ENCODE measurements at places on chromosomes 12 and 14.

- H3K36me3 ChIP-seq, result no peaks in the 10 kb centered on the region
- H3K27me3 ChIP-seq, result no peaks in the 10 kb centered on the region
- no peak overlapping the region for H3K4me3 ChIP-seq
- H3K4me1 ChIP-seq, result no peaks in the 10 kb centered on the region
- no peak for DNase-seq
These were observed 74.6 kb downstream of the MED13L start for GRCh38 chr12:116202940-116203339.

DNA sequence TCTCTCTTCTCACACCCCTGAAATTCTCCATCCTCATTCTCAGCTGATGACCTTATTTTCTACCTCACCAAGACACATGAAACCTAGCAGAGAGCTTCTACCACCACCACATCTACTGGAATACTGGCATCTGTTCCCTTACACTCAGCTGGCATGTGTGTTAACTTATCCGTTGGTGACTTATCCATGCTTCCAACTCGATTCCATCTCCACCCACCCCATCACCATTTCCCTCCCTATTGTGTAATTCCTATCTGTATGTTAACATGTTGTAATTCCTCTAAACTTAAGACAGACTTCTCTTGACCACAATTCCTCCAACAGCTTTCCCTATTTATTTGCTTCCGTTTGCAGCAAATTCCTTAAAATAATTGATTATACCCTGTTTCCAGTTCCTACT lies 15.4 kb downstream of the C1S start:
- no peaks in the 10 kb centered on the region for H3K27me3 ChIP-seq
- H3K4me3 ChIP-seq, result no peak overlapping the region
- DNase-seq, result no peak
- no peaks in the 10 kb centered on the region for H3K36me3 ChIP-seq
- H3K27ac ChIP-seq, result no peak overlapping the region

GRCh38 chr12:67645126-67645525 lies 3.4 kb upstream of the DYRK2 start:
- no peaks in the 10 kb centered on the region for H3K4me1 ChIP-seq
- H3K4me3 ChIP-seq, result no peak overlapping the region
- no peaks in the 10 kb centered on the region for H3K27me3 ChIP-seq
- H3K36me3 ChIP-seq, result no peaks in the 10 kb centered on the region
- no peak overlapping the region for H3K27ac ChIP-seq

DNA sequence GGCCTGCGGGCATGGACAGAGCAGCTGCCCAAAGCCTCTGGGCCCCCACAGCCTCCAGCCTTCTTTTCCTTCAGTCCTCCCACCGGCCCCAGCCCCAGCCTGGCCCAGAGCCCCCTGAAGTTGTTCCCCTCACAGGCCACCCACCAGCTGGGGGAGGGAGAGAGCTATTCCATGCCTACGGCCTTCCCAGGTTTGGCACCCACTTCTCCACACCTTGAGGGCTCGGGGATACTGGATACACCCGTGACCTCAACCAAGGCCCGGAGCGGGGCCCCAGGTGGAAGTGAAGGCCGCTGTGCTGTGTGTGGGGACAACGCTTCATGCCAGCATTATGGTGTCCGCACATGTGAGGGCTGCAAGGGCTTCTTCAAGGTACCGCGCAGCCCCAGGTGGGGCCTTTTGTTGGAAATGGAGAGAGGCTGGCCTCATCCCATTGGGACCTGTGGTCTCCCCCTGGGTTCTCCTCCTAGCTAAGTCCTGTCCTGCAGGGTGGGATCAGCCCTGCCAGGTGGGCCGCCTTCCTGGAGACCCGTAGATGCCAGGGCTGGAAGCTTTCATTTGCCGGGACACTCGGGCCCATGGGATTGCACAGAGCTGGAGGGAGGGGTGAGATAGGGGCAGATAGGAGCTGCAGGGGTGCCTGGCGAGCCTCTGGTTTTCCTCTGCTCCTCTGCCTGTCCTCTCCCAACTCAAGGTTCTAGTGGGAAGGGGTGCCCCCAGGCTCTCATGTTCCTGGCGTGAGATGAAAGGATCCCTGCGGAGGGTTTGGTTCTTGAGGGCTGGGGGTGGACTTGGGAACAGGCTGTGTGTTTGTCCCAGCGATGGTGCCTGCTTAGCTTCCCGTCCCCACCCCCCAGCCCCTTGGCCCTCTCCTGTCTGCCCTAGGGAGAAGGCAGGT lies 3.8 kb downstream of the NR4A1 start:
- peaks cover 47% of the 10 kb centered on the region for H3K36me3 ChIP-seq
- H3K27me3 ChIP-seq, result no peaks in the 10 kb centered on the region
- no peak overlapping the region for H3K27ac ChIP-seq
- H3K4me1 ChIP-seq, result peaks cover 4% of the 10 kb centered on the region
- no peak overlapping the region for H3K4me3 ChIP-seq

DNA sequence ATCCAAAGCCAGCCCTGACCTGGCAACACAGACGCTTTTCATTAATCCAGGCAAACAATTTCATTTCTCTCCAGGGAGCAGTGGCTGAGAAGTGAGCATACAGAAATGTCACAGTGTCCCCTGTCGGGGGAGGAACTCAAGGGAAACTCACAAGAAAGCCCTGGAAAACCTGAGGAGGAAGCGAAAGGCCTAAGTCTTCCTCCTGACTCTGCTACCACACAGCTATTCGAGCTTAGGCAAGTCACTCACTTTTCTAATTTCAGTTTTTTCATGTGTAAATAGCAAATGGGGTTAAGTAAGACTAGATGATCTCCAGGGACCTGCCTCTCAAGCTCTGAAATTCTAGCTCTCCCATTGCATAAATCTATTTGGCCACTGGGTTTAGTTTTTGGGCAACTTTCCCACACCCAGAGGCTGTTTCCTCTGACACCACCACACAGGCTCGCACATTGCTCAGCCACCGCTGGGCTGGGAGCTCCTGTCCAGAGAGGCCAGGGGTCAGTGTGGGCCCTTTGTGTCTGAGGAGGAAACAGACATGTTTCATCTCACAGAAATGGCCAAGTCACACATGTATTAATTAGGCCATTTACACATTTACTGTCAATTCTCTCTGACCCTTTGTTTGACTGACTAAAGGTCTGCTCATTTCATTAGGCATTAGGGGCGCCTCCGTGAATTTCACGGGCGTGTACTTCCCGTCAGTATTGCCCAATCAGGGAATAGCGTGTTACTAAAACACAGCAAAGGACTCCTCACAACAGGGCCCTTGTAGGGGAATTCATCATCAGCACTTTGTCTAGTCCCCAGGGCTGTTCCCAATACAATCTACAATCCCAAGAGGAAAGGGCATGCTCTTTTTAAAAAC lies 9.8 kb upstream of the PNMA1 start:
- no peak for DNase-seq
- no peaks in the 10 kb centered on the region for H3K4me1 ChIP-seq
- H3K27ac ChIP-seq, result peak overlapping the region; percentile 68

- no peaks in the 10 kb centered on the region for H3K27me3 ChIP-seq
- H3K36me3 ChIP-seq, result no peaks in the 10 kb centered on the region
- no peaks in the 10 kb centered on the region for H3K4me1 ChIP-seq
- H3K27ac ChIP-seq, result no peak overlapping the region
- H3K4me3 ChIP-seq, result no peak overlapping the region
These were observed 150.2 kb downstream of the DYRK2 start for GRCh38 chr12:67798768-67799167.

GRCh38 chr12:86660488-86661147 lies 404.4 kb upstream of the MGAT4C start:
- no peak for DNase-seq
- H3K4me1 ChIP-seq, result no peaks in the 10 kb centered on the region
- H3K27me3 ChIP-seq, result no peaks in the 10 kb centered on the region
- no peak overlapping the region for H3K27ac ChIP-seq
- no peaks in the 10 kb centered on the region for H3K36me3 ChIP-seq

DNA sequence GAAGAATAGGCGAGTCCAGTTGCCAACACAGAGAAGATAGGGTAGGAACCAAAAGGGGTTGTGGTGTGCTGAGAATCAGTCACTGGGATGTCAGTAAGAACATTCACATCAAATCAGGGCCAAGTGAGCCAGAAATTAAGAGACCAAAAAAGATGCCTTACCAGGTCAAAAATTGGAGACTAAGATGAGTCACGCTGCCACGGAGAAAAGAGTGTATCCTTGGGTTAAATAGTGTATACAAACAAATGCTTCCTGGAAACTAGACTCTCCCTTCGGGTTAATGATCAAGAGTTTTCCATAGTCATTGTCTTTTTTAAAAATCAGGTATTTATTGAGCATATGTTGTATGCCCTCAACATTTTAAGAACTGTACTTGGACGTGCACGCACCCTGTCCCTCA lies 45.2 kb upstream of the BAZ1A start:
- no peaks in the 10 kb centered on the region for H3K4me1 ChIP-seq
- H3K36me3 ChIP-seq, result no peaks in the 10 kb centered on the region
- DNase-seq, result no peak
- H3K4me3 ChIP-seq, result no peak overlapping the region
- H3K27me3 ChIP-seq, result no peaks in the 10 kb centered on the region
- no peak overlapping the region for H3K27ac ChIP-seq

DNA sequence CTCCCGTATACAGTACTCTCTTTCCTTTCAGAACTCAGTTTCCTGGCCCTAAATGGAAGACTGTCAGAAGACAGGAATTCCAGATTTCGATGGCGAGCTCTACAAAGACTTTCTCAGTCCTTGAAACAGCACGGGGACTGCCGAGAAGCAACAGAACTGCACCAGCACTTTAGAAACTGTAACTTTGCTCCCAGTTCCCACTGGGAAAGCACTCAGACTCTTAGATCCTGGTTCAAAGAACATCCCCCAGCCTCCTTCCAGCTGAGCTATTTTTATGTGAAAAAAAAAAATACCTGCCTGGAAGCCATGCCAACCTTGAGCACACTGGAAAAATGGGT lies 1.8 kb downstream of the PXN start:
- no peak for DNase-seq
- no peaks in the 10 kb centered on the region for H3K4me1 ChIP-seq
- peak overlapping the region; percentile 100 for H3K4me3 ChIP-seq
- no peaks in the 10 kb centered on the region for H3K27me3 ChIP-seq
- peak overlapping the region; percentile 95 for H3K27ac ChIP-seq
- H3K36me3 ChIP-seq, result no peaks in the 10 kb centered on the region

DNA sequence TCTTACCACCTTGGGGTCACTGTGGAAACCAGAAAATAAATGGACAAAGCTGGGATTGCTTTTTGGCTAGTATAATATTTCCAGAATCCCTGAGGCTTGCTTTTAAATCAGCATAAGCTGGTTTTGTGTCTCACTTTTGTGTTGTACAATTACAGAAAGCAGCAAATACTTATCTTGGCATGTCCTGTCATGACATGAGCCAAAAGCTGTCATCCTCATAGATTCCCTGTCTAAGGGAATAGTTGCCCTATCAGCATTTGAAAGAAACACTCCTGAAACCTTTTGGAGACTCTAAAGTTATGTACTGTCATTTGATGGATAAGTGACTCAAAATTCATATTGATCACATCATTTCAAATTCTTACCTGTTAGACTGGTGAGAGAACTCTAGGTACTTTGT lies 987.2 kb downstream of the NRXN3 start:
- H3K27ac ChIP-seq, result no peak overlapping the region
- no peaks in the 10 kb centered on the region for H3K4me1 ChIP-seq
- no peaks in the 10 kb centered on the region for H3K27me3 ChIP-seq
- no peaks in the 10 kb centered on the region for H3K36me3 ChIP-seq
- no peak for DNase-seq
- no peak overlapping the region for H3K4me3 ChIP-seq

DNA sequence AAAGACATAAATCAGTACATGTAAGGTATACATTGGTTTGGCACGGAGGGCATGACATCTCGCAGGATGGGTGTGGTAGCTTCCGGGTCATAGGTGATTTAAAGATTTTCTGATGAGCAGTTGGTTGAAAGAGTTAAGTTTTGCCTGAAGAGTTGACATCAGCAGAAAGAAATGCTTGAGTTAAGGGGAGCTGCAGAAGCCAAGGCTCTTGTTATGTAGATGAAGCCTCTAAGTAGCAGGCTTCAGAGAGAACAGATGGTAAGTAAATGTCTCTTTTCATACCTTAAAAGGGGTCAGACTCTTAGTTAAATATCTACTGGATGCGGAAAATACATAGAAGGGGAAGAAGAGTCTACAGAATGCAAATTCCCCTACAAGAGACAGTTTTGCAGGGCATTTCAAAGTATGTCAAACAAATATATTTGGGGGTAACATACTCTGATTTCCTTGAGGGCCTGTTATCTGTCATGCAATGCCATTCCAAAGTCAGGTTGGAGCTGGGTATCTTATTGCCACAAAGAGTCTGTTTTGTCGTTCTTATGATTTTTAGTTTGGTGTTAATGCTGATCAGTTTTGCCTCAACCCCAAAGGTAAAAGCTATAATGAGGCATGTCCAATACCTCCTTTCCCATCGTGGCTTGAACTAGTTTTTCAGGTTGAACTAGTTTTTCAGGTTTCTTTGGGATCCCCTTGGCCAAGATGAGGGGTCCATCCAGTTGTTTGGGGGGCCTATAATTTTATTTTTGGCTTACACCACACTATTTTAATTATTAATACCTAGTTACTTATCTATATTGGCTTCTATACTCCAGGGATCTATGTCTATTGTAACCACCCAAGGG lies 67.0 kb downstream of the PTHLH start:
- H3K36me3 ChIP-seq, result no peaks in the 10 kb centered on the region
- H3K27me3 ChIP-seq, result no peaks in the 10 kb centered on the region
- H3K4me3 ChIP-seq, result no peak overlapping the region
- H3K27ac ChIP-seq, result no peak overlapping the region

DNA sequence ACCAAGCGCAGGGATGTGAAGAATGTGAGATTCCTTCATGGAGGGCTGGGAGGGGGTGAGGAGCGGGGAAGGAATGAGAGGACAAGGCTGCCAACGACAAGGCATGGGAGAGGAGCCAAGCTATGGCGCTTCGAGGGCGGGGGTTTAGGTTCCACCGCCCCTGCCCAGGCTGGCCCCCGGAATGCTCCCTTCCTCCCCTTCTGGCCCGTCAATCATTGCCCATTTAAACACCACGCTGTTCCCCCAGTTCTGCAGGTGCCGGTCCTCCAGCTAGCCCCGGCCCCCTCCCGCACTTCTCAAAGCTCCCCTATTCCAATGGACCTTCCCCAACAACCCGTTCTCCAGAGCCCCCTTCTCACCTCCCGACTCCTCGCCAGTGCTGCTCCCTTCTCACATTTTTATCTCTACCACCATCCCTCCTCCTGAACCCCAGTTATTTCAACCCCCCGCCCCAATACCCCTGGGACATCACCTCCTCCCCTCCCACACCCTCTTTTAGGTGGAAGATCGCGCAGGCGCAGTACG lies 428 bp downstream of the RNF41 start:
- peak overlapping the region; percentile 67 for H3K4me3 ChIP-seq
- no peak for DNase-seq
- H3K27me3 ChIP-seq, result no peaks in the 10 kb centered on the region
- peaks cover 8% of the 10 kb centered on the region for H3K4me1 ChIP-seq
- H3K27ac ChIP-seq, result peak overlapping the region; percentile 94

DNA sequence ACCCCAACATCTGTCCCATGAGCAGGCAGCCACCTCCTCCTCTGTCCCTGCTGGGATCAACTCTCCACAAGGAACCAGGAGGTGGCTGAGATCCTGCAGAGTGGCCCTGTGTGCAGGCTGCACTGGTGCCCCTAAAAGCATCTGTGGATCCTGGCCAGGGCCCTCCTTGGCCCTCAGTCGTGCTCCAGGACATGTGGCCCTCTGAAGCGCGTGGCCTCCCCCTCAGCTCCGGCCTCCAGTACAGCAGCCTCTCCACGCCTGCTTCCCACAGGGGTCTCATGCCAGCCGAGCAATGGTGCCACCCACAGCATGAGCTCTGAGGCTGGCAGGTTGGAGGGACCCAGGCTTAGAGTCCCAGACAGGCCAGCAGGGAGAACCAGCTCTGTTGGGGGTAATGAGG lies 77.4 kb upstream of the NOS1 start:
- H3K4me1 ChIP-seq, result no peaks in the 10 kb centered on the region
- no peak for DNase-seq
- no peak overlapping the region for H3K4me3 ChIP-seq
- H3K27ac ChIP-seq, result no peak overlapping the region

All from Peyer's patch (tissue), 4 donors.